Vagina (tissue), 2 donors: ENCODE measurements at places on chromosomes 1 and 21. TPM values are rescaled to one million over a fixed set of nuclear protein-coding genes. Genes with fewer than 3 reads are reported as not detected.

Gene AKNAD1
- total RNA-seq: 3.9 TPM

Gene KCNAB2
- 8.8 TPM for total RNA-seq

Gene GRHL3
- 58.7 TPM for total RNA-seq

Gene WNT4
- total RNA-seq: 5.2 TPM

Gene DPT
- total RNA-seq: 154 TPM

Gene KRTAP7-1
- total RNA-seq: not detected

Gene ADAM30
- not detected for total RNA-seq
